Panc1 (cell line): ENCODE measurements at places on chromosomes 4 and X. TPM values are rescaled to one million over a fixed set of nuclear protein-coding genes. Genes with fewer than 3 reads are reported as not detected.

GRCh38 chrX:76920607-76921006, 493.1 kb downstream of the MAGEE1 start:
- H3K27ac ChIP-seq = no peak overlapping the region
- H3K36me3 ChIP-seq = no peaks in the 10 kb centered on the region
- H3K4me3 ChIP-seq = no peak overlapping the region
- H3K27me3 ChIP-seq = no peaks in the 10 kb centered on the region
- DNase-seq = no peak
- no peaks in the 10 kb centered on the region for H3K4me1 ChIP-seq

DNA sequence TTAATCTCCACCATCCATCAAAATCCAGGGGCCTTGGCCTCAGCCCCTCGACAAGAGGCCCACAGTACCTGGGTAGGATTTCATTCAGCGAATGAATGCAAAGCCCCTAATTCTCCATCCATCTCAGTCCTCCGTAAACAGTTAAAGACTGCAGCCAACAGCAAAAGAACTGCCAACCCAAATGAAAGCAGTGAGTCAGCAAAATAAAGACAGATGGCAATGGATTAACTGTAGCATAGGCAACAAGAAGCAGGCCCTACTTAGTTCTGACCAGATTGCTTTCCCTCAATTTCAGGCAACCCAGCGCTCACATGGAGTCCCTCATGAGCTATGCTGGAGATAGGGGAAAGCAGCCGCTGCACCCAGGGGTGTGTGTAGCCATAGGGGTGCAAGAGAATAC, 21.4 kb downstream of the PLAC1 start:
- H3K4me1 ChIP-seq = no peaks in the 10 kb centered on the region
- H3K4me3 ChIP-seq = no peak overlapping the region
- no peaks in the 10 kb centered on the region for H3K27me3 ChIP-seq
- no peak for DNase-seq
- H3K36me3 ChIP-seq = no peaks in the 10 kb centered on the region

DNA sequence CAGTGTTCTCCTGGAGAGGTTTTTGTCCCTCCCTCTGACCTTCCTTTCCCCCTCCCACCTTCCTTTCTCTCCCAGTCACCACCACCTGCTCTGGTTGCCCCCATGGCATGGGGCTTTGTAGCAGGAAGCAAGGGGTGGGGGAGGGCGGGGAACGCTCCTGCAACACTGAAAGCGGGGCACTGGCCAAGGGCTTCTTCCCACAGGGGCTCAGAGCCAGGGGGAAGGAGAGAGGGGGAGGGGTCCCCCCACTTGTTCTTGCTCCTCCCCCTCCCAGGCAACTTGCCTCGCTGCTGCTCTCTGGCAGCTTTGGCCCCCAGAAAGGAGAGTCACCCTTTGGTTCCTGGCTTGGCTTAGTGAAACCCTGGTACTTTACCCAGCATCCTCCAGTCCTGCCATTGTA, 48.4 kb downstream of the BCORL1 start:
- no peak for DNase-seq
- H3K27me3 ChIP-seq = no peaks in the 10 kb centered on the region
- no peak overlapping the region for H3K4me3 ChIP-seq
- H3K27ac ChIP-seq = no peak overlapping the region
- H3K4me1 ChIP-seq = no peaks in the 10 kb centered on the region

Gene CCSER1
- 0.05 TPM for total RNA-seq

Gene AMBN
- not detected for total RNA-seq
